ENCODE measurements at places on chromosomes 12 and 14.

DNA sequence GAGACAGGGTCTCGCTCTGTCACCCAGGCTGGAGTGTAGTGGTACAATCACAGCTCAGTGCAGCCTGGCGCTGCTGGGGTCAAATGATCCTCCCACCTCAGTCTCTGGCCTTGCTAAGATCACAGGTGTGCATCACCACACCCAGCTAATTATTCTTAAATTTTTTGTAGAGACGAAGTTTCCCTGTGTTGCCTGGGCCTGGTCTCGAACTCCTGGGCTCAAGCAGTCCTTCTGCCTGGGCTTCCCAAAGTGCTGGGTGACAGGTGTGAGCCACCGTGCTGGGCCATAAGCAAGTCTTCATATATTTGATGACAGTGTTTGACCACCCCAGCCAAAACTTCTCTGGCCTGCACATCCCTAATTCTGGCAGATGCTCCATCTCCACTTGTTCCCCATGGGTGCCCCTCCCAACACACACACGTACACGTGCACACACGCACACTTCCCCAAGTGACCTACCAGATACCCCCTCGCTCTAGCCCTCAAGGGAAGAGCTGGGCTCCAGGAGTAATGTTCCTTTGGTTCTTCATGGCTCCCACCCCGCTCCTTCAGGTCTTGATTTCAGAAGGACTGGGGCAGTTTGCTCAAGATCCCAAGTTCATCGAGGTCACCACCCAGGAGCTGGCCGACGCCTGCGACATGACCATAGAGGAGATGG lies 104.3 kb upstream of the FKBP4 start:
- DNase-seq, result no peak

DNA sequence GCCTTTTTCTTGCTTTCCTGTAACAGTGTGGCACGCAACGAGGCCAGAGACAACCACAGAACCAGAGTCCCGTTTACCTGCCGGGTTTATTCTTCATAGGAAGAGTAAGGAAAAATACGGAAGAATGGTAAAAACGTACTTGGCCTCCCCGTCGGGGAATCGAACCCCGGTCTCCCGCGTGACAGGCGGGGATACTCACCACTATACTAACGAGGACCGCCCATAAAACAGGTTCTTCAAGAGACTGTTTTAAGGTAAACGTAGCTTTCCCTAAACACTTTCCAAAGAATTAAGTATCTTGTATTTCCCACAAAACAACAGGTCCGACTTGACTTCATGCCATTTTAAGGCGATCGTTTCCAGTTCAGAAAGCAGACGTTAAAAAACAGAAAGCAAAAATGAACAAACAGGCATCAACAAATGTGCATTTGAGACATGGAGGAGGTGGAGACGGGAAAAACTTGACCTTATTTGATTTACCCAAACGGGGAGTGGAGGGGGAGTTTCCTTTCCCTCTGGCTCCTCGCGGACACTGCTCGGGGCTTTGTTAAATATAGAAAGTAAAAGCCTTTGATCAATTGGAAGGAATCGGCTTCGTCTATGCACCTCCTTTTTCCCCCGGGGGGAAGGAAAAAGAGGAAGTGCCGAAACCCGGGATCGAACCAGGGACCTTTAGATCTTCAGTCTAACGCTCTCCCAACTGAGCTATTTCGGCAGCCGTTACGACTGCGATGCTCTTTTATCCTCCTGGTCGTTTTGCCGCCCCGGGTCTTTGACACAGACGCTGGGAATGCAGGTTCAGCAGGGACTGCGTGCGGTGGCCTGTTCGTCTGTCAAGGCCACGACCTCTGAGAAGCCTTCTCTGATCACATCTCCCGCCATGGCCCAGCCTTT lies 13.0 kb upstream of the UBC start:
- DNase-seq, result peak; percentile 96

GRCh38 chr14:55377236-55377635 lies 34.4 kb downstream of the ATG14 start:
- peak; percentile 3 for DNase-seq

- DNase-seq, result no peak
Measured at GRCh38 chr12:56391721-56392120, 29.1 kb upstream of the APOF start.

DNA sequence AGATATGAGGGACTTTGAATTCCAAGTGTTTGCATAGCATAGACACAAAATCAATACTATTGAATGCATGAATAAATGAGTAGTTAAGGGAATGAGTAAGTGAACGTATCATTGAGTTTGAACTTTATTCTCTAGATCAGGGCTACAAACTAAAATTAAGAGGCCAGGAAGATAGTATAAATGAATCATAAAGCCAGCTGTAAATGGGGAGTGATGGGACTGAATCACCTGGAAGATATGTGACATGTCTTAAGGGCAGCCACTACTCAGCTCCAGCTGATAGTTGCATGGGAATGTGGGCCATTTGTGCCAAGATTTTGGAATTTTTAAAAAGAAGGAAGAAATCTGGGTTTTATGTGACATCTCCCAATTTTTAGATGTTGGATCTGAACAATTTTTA lies 229.9 kb downstream of the AKAP6 start:
- no peak for DNase-seq

GRCh38 chr12:32708926-32709325 lies 29.8 kb downstream of the DNM1L start:
- DNase-seq, result no peak

DNA sequence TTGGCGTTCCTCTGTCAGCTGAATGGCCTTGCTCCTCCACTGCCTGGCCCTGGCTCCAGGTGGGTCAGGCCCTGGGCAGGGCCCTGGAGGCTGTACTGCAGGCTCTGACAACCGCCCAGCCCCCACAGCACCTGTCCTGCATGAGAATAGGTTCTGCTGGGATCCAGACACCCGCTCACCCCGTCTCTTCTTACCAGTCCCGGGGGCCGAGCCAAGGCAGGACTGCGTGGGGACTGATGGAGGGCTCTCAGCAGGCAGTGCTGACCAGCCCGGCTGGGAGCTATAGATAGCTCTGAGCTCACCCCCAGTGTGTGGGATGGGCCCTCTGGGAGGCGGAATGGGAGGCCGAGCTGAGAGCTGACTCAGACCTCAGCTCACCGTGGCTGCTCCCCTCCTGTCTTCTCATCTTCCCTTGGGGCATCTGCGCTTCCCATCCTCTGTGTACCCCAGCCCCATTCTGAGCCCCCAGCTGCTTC lies 39.6 kb downstream of the TEAD4 start:
- DNase-seq, result peak; percentile 90

DNA sequence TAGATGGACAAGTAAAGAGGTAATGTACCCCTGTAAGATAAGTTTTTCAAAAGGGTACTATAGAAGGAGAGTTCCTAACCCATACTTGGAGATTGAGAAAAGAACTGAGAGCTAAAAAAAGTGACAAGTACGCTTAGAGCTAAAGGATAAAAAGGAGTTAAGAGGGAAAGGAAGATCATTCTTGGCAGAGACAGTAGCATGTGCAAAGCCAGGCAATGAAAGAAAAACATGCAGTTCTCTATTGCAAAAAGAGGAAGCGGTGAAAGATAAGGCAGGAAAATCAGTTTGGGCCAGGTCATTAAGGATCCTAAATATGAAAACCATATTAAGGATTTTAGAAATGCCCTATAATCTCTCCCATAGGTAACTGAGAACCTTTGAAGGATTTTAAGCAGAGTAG lies 500.4 kb upstream of the GARIN6 start:
- no peak for DNase-seq

GRCh38 chr12:93176610-93177126 lies 201.1 kb upstream of the NUDT4 start:
- no peak for DNase-seq

DNA sequence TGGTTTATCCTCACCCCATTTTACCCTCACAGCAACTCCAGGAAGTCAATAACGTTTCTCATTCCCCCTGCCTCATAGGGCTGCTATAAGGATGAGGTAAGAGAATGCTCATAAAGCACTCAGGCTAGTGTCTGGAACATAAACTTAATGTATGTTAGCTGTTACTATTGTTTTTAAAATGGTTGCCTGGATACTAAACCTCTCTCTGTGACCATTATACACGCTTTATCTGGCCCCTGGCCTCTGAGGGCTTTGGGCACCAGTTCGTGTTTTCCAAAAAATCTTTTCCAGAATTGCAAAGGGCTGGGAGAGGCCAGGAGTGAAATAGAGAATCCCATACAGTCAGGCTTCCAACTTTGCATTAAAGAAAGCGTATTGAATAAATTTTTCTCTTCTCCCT lies 113.9 kb downstream of the KTN1 start:
- no peak for DNase-seq

GRCh38 chr14:94770251-94770749 lies 387 bp upstream of the GSC start:
- DNase-seq, result no peak

- DNase-seq, result no peak
Measured at GRCh38 chr12:45220363-45220931, 4.6 kb downstream of the ANO6 start.

GRCh38 chr12:10111451-10111850 lies 12.7 kb upstream of the CLEC1A start:
- DNase-seq, result no peak

DNA sequence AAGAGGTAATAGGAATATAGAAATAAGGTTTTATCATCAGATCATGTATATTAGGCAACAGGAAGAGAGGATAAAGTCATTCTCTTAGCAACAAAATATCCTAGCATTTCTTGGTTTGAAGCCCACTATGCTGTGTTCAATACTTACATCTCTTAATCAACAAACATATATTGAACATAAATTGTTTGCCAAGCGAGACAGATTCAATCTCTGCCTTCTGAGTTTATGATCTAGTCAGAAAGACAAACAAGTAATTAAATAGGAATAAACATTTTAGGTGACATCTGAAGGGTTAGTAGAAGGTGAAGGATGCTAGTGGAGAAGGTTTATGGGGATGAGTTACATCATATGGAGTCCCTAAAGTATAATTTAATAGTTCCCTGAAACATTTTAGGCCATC lies 54.8 kb downstream of the PPHLN1 start:
- DNase-seq, result no peak

GRCh38 chr14:51884086-51884927 lies 23.9 kb downstream of the GNG2 start:
- no peak for DNase-seq

DNA sequence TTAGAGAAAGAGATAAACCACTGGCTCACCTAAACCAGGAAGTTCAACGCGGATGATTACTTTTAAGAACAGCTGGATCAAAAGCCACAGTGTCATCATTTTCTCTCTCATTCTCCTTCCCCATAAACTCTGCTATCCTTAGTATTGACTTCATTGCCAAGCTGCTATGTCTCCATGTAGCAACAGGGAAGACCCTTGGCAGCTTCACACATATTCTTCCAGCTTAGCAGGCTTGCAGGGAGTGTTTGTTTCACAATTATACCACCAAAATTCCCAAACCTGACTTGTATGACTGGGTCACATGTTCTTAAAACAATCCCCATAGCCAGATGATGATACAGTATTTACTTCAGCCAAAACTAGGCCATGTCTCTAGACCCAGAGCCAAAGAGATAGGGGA lies 235.5 kb downstream of the PAWR start:
- DNase-seq, result no peak

DNA sequence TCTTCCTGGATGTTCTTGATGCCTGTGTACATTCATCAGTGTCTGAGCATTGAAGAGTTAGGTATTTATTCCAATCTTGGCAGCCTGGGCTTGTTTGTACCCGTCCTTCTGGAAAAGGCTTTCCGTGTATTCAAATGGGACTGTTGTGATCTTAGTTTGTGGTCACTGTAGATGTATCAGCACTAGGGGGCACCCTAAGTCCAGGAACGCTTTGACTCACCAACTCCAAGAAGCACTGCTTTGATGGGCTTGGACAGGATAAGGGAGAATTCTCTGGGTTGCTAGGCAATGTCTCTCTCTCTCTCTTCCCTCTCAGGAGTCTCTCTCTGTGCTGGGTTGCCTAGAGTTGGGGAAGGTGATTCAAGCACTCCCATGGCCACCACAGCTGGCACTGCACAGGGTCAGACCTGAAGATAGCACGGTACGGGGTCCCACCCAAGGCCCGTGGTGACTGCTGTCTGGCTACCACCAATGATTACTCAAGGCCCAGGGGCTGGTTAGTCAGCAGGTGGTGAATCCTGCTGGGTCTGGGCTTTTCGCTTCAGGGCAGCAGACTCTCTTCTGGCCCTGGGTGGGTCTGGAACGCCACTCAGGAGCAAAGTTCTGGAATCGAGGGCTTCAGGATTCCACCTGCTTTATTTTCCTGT lies 211.1 kb upstream of the RGS6 start:
- no peak for DNase-seq

DNA sequence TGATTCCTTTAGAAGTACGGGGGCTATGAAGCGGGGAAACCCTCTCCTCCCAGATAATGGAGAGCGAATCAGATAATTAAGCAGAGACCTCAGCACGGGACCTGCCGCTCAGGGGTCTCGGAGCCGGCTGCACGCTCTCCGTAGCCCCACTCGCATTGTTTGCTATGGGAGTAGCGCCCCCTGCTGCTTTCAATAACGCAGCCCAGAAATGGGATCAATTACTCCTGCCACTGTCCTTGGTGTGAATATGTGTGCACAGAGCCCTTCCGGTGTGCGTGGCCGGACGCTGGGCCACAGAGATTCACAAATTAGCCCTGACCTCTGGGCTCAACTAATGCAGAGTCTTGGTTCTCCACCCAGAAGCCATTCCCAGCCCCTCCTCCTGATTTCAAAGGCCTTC lies 76.4 kb upstream of the TMEM132C start:
- no peak for DNase-seq

GRCh38 chr12:12999271-12999958 lies 650 bp downstream of the HEBP1 start:
- DNase-seq, result no peak

- no peak for DNase-seq
Measured at GRCh38 chr12:64876388-64877071, 52.1 kb downstream of the TBC1D30 start.

GRCh38 chr12:68482660-68483059 lies 128.0 kb upstream of the RAP1B start:
- DNase-seq, result no peak

GRCh38 chr12:127304751-127305725 lies 961.9 kb upstream of the TMEM132C start:
- peak; percentile 76 for DNase-seq

GRCh38 chr12:334125-334524 lies 55.0 kb downstream of the KDM5A start:
- DNase-seq, result no peak

DNA sequence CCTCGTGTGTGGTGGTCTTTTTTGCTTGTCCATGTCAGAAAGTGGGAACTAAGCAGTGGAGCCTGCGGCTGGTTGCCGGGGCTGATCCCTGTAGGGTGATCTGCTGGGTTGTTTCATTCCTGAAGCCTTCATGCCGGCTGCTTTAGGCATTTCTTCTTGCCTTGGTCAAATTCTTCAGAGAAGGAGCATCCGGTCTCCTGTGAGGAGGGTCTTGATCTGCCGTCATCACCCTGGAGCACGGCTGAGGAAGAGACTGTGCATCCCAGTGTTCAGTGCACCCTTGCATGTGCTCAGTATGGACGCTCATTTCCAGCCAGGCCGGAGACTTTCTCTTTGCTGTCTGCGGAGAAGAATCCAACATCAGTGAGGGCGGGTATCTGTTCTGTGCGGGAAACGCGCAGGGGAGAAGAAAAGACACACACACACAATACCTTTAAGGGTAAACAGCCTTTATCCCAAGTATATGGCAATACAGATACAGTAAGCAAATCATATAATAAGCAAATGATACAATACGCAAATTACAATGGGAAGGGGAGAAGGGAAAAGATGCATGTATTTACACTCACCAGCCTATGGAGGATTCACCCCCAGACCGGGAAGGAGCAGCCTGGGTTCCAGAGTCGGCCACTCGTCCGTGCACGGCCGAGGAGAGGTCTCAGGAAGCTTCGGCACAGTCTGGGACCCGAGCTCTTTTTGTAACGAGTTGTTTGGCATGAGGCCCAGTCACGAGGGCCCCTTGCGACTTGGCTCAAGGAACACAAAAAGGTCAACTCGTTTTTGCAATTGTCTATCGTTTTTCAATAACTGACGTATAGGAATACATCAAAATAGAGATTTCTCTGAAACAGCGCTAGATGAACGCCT lies 1366.8 kb upstream of the TMEM132C start:
- DNase-seq, result no peak

Measured in osteocyte (in vitro differentiated cells).